Dorsolateral prefrontal cortex (tissue), 122 donors: ENCODE measurements at places on chromosomes 12 and 14.
A peak's percentile ranks its signal among the peaks of the same experiment; 100 is the strongest.

DNA sequence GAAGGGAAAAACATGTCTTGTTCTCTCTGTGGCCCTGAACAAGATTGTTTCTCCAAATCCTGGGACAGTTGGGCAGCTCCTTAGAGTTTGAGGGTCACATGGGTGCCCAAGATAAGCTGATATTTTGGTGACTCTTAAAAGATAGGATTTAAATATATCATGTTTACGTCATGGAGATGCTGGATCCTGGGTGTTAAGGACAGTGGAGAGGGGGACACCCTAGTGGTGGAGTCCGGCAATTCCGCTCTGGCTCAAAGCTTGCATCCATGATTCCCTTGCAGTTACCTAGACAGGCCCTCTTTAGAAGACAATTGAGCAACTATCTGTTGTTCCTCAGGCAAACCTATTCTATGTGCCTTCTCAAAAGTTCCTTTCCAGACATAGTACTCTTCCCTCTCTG, 101.8 kb downstream of the CMKLR1 start:
- no peak for DNase-seq

- DNase-seq: no peak
Observed at GRCh38 chr14:77053046-77053841, 24.7 kb upstream of the IRF2BPL start.

DNA sequence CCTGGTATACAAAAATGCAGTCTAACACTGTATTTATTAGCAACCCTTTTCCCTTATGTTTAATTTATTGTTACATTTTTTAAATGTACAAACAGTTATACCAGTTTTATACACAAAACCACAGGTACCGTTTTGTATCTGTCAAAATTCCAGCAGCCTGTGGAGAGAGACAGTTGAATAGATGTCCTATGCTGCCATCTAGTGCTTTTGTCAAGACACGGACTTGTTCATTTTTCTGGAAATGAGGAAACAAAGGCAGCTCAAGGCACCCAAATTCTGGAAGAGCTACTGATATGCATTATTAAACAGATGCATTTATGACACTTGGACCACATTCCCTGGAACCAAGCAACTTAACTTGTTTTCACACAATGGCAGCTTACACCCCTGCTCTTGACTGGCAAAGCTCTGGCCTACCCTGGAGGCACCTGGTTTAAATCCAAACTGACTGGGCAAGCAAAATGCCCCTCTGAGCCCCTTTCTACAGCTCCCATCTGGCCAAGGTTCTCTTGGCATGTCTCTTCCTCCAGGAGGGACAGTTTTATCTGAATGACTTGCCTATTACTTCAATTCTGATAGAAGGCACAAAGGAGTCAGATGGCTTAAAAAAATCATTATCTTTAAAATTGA, 286.9 kb upstream of the PRKD1 start:
- no peak for DNase-seq

- no peak for DNase-seq
Observed at GRCh38 chr14:53113989-53114388, 39.1 kb downstream of the DDHD1 start.

- DNase-seq: peak; percentile 77
Observed at GRCh38 chr12:94616203-94616729, 34.1 kb downstream of the TMCC3 start.
